ENCODE measurements at places on chromosomes 3 and 15. TPM values are rescaled to one million over a fixed set of nuclear protein-coding genes. Genes with fewer than 3 reads are reported as not detected.
A peak's percentile ranks its signal among the peaks of the same experiment; 100 is the strongest.

DNA sequence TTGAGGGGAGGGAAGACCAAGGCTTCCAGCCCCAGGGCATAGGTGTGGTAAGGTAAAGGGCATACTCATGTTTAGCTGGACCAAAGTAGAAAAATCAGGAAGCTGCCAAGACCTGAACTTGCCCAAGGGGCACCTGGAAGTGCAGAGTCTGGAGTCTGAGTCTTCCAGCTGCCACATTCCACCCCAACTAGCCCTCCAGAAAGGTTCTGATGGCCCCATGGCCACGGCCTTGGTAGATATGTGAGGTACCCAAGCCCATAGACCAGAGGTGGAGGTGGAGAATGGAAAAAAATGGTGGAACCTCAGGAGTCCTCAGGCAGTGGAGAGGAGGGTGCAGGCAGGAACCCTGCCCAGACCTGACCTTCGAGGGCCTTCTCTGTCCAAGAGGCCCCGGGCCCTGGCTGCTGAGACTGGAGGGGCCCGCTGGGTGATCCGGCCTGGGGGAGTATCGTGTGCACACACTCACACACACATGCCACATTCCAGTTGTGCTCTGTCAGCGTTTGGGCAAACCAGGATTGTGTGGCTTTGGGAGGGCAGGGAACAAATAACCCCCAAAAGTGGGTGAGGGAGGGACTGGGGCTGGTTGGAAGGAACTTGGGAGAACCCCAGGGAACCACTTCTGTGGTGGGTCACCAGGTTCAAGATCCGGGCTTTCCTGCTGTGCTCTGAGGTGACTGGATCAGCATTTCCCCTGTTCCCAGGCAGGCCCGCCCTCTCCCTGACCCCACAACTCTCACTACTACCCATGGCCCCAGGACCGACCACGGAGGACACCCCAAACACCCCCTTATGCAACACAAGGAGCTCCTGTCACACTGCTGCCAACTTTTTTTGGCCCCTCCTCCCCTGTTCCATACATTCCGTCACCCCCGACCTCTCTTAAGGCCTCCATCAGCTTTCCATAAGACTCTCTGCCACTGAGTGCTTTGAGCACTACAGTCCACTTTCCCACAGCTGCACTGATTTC, 11.6 kb downstream of the MYL3 start:
- no peak overlapping the region for H3K4me3 ChIP-seq
- H3K27ac ChIP-seq: no peak overlapping the region
- H3K27me3 ChIP-seq: no peaks in the 10 kb centered on the region
- no peaks in the 10 kb centered on the region for H3K36me3 ChIP-seq
- H3K4me1 ChIP-seq: peaks cover 10% of the 10 kb centered on the region
- DNase-seq: no peak

DNA sequence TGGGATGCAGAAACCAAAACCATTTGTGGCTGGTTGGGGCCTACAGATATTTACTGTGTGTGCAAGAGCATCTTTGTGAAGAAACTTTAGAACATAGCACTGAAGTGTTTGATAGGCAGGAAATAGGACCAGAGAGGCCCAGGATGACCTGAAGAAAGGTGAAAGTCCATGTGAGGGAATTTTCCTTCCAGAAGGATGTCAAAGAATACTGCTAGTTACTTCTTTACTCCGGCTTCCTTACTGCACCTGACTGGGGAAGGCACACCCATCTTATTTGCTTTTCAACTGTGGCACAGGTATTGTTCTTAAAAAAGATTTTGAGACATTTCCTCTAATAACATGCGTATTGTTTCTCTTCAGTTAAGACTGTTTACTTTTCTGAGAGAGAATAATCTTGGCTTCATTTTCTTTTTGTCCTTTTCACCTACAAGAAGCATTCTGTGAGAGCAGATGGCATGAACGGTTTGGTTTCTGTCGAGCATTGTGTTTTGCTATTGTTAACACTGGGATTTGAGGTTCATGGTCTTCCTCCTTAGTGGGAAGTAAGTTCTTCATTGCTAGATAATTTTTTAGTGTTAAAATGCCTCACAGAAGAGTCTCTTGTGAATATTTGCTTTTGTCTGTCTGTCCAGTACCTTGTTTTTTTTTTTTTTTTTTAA, 71.5 kb downstream of the SLCO3A1 start:
- H3K36me3 ChIP-seq: no peaks in the 10 kb centered on the region
- H3K4me1 ChIP-seq: peaks cover 14% of the 10 kb centered on the region
- no peak overlapping the region for H3K27ac ChIP-seq
- DNase-seq: no peak
- H3K4me3 ChIP-seq: no peak overlapping the region

- peak; percentile 37 for DNase-seq
- H3K36me3 ChIP-seq: no peaks in the 10 kb centered on the region
- peak within 1 kb of the TSS; percentile 55 for H3K4me3 ChIP-seq
- H3K4me1 ChIP-seq: peaks cover 22% of the 10 kb centered on the region
- H3K27ac ChIP-seq: peak within 1 kb of the TSS; percentile 80
Observed at GRCh38 chr3:129001101-129001805, at the start of gene EFCC1. EFCC1 (plus strand) TSS chr3:129001304; CDS start chr3:129001629, 325 bp downstream.

DNA sequence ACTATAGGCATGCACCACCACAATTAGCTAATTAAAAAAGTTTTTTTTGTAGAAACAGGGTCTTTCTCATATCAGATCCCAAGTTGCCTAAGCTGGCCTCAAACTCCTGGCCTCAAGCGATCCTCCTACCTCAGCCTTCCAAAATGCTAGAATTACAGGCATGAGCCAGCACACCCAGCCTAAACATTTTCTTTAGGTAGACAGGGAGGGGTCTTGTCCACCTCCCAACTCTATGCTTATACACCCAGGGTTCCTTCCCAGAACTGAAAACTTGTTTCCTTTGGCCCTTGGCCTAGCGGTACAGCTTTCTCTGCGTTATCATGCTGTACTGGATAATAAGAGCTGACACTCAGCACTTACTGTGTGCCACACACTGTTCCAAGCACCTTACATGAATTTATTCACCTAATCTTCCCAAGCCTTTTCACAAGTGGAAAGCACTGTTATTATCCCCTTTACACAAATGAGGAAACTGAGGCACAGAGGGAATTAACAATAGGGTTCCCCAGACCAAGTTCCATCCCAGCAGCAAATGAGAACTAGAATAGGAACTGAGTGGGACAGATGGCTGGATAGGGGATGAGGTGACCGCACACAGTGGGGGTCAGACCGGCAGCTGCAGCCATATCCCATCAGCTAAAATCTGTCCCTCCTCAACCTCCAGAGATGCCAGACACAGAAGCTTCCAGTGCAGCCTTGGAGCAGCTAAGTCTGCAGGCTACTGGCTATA, 150.8 kb downstream of the MEGF11 start:
- no peak overlapping the region for H3K27ac ChIP-seq
- no peaks in the 10 kb centered on the region for H3K27me3 ChIP-seq
- no peaks in the 10 kb centered on the region for H3K36me3 ChIP-seq
- H3K4me3 ChIP-seq: no peak overlapping the region

DNA sequence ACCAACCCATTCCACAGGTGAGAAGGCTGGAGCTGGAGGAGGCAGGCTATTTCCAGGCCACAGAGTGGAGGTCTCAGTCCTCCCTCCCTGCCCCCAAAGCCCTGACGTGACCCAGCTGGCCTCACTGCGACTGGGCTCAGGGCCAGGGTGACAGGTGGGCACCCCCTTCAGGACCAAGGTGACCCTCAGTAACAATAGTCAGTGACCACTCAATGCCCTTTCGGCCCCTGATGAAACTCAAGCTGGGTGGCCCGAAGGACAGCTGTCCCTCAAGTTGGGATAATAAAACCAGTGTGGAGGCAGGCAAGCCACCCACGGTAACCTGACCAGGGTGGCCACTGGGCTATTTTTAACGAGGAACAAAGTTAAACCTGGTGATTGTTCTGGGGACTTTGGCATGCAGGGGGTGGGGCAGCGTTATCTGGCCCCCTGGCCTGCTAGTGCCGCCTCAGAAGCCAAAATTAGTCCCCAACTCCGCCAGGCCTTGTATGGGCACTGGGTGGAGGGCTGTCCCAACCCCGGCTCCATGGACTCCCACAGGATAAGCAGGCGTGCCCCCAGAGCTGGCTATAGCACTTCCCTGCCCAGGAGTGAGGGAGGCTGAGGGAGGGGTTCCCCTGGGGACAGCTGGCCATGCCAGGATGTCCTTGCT, 1.1 kb downstream of the TNNC1 start:
- peak overlapping the region; percentile 61 for H3K4me3 ChIP-seq
- H3K36me3 ChIP-seq: no peaks in the 10 kb centered on the region
- peak; percentile 69 for DNase-seq

DNA sequence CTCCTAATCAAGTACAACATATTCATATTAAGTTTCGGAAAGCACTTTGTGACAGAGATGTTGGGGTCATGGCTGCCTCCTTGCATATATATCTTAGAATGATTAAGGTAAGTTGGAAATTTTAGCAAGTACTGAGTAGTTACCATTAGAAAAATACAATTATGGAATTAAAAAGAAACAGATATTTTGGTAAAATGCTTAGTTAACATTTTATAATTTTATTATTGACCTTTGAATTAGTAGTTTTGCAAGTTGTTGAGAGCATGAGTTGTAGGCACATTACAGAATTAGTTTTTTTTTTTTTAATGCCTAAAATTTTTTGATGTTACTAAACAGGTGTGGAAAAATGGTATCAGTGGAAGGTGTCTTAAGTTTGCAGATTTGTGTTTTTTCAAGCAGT, 20.6 kb downstream of the AP4E1 start:
- no peak overlapping the region for H3K4me3 ChIP-seq
- H3K36me3 ChIP-seq: peaks cover 50% of the 10 kb centered on the region

- peak overlapping the region; percentile 78 for H3K4me3 ChIP-seq
- peaks cover 33% of the 10 kb centered on the region for H3K4me1 ChIP-seq
- no peaks in the 10 kb centered on the region for H3K36me3 ChIP-seq
- DNase-seq: no peak
Observed at GRCh38 chr3:48716508-48716981, 476 bp downstream of the IP6K2 start.

DNA sequence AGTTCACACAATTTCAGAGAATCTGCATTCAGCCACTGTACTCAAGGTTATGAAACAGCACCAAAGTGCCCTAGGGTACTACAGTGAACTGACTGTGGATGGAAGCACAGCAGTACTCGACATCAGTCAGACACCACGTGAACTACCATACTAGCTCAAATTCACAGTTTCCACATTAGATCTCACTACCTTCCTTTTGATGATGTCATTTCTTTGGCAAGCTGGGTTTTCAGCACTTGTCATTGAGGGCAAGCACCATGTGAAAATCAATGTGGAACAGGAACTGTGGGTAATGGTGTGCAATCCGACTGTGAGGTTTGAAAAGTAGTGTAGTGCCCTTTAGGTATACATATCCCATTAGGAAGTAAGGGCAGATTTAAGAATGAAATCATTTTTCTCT, 110.5 kb upstream of the BFSP2 start:
- DNase-seq: no peak
- H3K27ac ChIP-seq: no peak overlapping the region
- no peak overlapping the region for H3K4me3 ChIP-seq
- no peaks in the 10 kb centered on the region for H3K36me3 ChIP-seq

DNA sequence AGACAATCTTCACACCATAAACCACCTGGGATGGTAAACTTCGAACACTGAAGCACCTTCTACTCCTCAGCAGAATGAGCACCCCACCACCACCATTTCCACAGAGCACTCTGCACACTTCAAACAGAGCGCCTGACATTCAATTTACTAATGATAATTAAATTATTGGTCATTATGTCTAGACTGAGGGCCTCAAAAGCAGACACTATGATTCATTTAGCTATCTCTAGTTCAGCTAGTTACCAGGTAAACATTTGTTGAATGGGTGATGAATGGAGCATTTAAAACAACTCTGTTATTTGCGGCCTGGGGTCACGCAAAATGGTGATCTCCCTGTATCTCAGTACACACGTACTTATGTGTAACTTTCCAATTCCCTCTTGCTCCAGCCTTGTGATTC, 40.9 kb downstream of the ACAP2 start:
- no peak overlapping the region for H3K4me3 ChIP-seq
- no peaks in the 10 kb centered on the region for H3K27me3 ChIP-seq
- peaks cover 19% of the 10 kb centered on the region for H3K4me1 ChIP-seq
- H3K36me3 ChIP-seq: no peaks in the 10 kb centered on the region

The CEP70 gene
- 17.4 TPM for total RNA-seq

The CFAP100 gene
- not detected for total RNA-seq

GRCh38 chr3:44772099-44772442, 10.5 kb downstream of the KIF15 start:
- H3K27me3 ChIP-seq: no peaks in the 10 kb centered on the region
- no peak for DNase-seq
- no peaks in the 10 kb centered on the region for H3K4me1 ChIP-seq
- H3K27ac ChIP-seq: no peak overlapping the region
- H3K36me3 ChIP-seq: no peaks in the 10 kb centered on the region

DNA sequence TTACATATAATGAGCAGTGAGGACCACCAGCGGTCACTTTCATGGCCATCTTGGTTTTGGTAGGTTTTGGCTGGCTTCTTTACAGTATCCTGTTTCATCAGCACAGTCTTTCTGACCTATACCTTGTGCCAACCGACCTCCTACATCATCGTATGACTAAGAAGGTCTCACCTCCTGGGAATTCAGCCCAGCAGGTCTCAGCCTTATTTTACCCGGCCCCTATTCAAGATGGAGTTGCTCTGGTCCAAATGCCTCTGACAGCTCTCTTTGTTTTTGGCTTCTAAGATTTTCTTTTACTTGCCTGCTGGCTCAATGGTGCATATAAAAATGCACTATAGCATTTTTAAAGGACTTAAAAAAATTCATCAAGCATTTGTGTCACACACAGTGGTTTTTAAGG, 3.2 kb upstream of the MME start:
- H3K4me1 ChIP-seq: peaks cover 14% of the 10 kb centered on the region
- no peak overlapping the region for H3K4me3 ChIP-seq
- no peak overlapping the region for H3K27ac ChIP-seq
- no peaks in the 10 kb centered on the region for H3K27me3 ChIP-seq
- no peak for DNase-seq

- H3K27ac ChIP-seq: no peak overlapping the region
- H3K36me3 ChIP-seq: no peaks in the 10 kb centered on the region
- H3K4me3 ChIP-seq: no peak overlapping the region
- H3K4me1 ChIP-seq: no peaks in the 10 kb centered on the region
- DNase-seq: no peak
Observed at GRCh38 chr3:12501360-12502020, 17.2 kb downstream of the TSEN2 start.

The CPNE9 gene
- not detected for total RNA-seq

DNA sequence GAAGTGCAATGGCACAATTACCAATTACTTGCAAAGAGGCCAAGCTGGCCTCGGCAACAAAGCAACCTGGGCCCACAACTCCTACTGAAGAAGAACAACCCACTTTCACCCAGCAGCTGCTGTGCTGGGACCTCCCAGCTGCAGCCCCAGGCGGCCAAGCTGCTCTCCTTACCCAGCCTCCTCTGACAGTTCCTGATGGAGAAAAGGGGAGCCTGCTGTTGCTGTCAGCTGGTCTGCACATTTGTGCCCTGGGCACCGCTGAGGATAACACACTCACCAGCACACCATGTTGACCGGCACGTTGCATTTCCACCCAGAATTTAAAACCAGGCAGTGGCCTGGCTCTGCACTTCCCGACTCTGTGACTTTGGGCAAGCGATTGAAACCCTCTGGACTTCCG, 33.6 kb downstream of the SSUH2 start:
- DNase-seq: no peak
- peaks cover 14% of the 10 kb centered on the region for H3K4me1 ChIP-seq
- no peaks in the 10 kb centered on the region for H3K27me3 ChIP-seq

The TMCO5A gene
- not detected for total RNA-seq

- no peak for DNase-seq
- no peak overlapping the region for H3K4me3 ChIP-seq
- no peaks in the 10 kb centered on the region for H3K36me3 ChIP-seq
- H3K27me3 ChIP-seq: no peaks in the 10 kb centered on the region
Observed at GRCh38 chr3:12613250-12613649, 50.7 kb downstream of the RAF1 start.

GRCh38 chr15:51375966-51376640, 34.6 kb downstream of the GLDN start:
- no peak overlapping the region for H3K4me3 ChIP-seq
- no peak for DNase-seq
- no peaks in the 10 kb centered on the region for H3K27me3 ChIP-seq
- no peaks in the 10 kb centered on the region for H3K36me3 ChIP-seq
- no peaks in the 10 kb centered on the region for H3K4me1 ChIP-seq

Measured in gastrocnemius medialis (tissue), 4 donors.